ENCODE measurements at places on chromosomes 1 and 21.

GRCh38 chr1:42385283-42385682 is 4.7 kb downstream of the RIMKLA start:
- DNase-seq, result peak; percentile 15
- H3K4me3 ChIP-seq, result no peak overlapping the region
- H3K4me1 ChIP-seq, result no peaks in the 10 kb centered on the region
- H3K27ac ChIP-seq, result no peak overlapping the region
- no peaks in the 10 kb centered on the region for H3K36me3 ChIP-seq
- H3K27me3 ChIP-seq, result peaks cover 11% of the 10 kb centered on the region

DNA sequence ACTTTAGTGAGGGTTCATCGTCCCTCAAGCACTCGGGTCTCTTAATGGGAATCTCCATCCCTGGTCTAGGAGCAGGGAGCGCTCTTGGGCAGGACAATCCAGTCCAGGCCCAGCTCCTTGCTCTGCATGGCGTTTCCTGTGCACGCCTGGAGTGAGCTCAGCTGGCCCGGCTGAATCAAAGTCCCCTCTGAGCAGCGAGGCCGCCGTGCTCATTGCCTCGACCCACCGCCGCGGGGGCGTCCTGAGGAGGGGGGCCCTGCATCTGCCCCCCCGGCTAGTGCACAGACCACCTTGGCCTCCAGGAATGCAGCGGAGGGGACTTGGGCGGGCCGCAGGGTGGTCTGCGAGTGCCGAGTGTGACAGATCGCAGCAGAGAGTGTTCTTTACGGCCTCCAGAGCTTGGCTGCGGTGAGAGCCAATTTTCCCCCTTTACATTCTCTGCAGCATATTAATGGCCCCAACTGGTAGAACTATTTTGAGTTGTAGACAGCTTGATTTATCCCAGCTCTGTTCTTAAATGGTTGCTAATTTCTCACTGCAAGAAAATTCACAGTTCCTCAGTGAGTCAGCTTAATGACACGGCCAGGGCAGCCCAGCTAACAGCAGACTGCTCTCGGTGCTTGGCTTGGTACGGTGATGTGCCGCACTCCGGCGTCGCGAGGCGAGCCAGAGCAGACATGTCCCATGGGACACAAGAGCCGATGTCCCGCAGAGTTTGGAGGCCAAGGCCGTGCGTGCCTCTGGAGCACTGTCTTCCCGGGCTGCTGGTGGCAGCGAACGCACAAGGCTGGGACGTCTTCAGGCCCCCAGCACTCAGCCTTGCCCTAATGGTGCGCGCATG is 39.8 kb downstream of the SNAP47 start:
- no peaks in the 10 kb centered on the region for H3K27me3 ChIP-seq
- peaks cover 16% of the 10 kb centered on the region for H3K4me1 ChIP-seq
- H3K36me3 ChIP-seq, result peaks cover 9% of the 10 kb centered on the region
- no peak for DNase-seq
- H3K27ac ChIP-seq, result no peak overlapping the region

- H3K36me3 ChIP-seq, result no peaks in the 10 kb centered on the region
- peak; percentile 84 for DNase-seq
- no peak overlapping the region for H3K4me3 ChIP-seq
- H3K27me3 ChIP-seq, result no peaks in the 10 kb centered on the region
- H3K27ac ChIP-seq, result no peak overlapping the region
Observed at GRCh38 chr1:64087768-64088167, 115.7 kb upstream of the UBE2U start.

- H3K4me3 ChIP-seq, result no peak overlapping the region
- peaks cover 1% of the 10 kb centered on the region for H3K4me1 ChIP-seq
- no peak overlapping the region for H3K27ac ChIP-seq
- H3K27me3 ChIP-seq, result peaks cover 64% of the 10 kb centered on the region
Observed at GRCh38 chr1:154878371-154879037, 8.4 kb upstream of the KCNN3 start.

DNA sequence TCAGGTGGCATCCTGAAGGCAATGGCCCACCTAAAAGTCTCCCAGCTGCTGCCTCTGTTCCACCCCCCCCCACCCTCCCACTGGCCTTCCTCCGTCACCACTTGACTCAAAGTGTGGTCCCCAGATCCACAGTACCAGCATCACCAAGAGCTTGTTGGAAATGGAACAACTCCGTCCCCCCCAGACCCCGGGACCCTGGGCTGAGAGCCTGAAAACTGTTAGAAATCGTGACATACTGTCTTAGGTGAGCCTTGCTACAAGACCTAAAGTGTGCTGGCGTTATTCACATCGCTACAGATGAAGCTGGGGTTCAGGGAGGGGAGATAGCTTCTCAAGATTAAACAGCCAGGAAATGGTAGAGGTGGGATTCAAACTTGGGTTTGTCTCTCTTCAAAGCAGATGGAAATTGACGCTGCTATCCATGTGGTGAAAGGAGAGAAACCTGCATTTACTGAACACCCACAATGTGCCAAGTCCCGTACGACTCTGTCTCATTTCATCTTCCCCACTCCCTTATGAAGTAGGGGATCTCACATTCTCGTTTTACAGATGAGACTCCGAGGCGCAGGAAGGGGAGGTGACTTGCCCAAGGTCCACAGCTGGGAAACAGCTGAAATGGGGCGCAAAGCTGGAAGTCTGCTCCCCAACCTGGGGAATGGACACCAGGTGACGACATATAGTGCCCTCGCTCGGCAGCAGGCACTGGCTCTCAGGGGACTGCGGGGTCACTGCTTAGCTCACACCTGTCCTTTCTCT is 52.8 kb upstream of the IFFO2 start:
- H3K4me1 ChIP-seq, result peaks cover 26% of the 10 kb centered on the region
- peak overlapping the region; percentile 86 for H3K27ac ChIP-seq
- H3K4me3 ChIP-seq, result no peak overlapping the region

GRCh38 chr1:36871146-36871971 is 163.0 kb downstream of the GRIK3 start:
- no peaks in the 10 kb centered on the region for H3K4me1 ChIP-seq
- no peak overlapping the region for H3K4me3 ChIP-seq
- peak; percentile 6 for DNase-seq
- no peak overlapping the region for H3K27ac ChIP-seq
- H3K36me3 ChIP-seq, result no peaks in the 10 kb centered on the region

GRCh38 chr21:41673596-41674335 is 93.1 kb downstream of the RIPK4 start:
- peaks cover 5% of the 10 kb centered on the region for H3K4me1 ChIP-seq
- no peak overlapping the region for H3K4me3 ChIP-seq
- peaks cover 14% of the 10 kb centered on the region for H3K27me3 ChIP-seq
- H3K27ac ChIP-seq, result no peak overlapping the region
- DNase-seq, result no peak
- no peaks in the 10 kb centered on the region for H3K36me3 ChIP-seq
